CD8-positive, alpha-beta memory T cell (primary cell): ENCODE measurements at places on chromosomes 12 and 14. TPM values are rescaled to one million over a fixed set of nuclear protein-coding genes. Genes with fewer than 3 reads are reported as not detected.

- H3K27ac ChIP-seq, result no peak overlapping the region
- H3K27me3 ChIP-seq, result no peaks in the 10 kb centered on the region
- no peak overlapping the region for H3K4me3 ChIP-seq
- no peak for DNase-seq
These were observed 23.3 kb downstream of the CHGA start for GRCh38 chr14:92945959-92946846.

GRCh38 chr12:29582146-29582545 is 84.7 kb upstream of the OVCH1 start:
- DNase-seq, result no peak
- H3K27me3 ChIP-seq, result no peaks in the 10 kb centered on the region
- no peaks in the 10 kb centered on the region for H3K36me3 ChIP-seq
- no peaks in the 10 kb centered on the region for H3K4me1 ChIP-seq
- no peak overlapping the region for H3K27ac ChIP-seq

PLEKHG7 gene
- not detected for polyA plus RNA-seq

- peaks cover 87% of the 10 kb centered on the region for H3K4me1 ChIP-seq
- DNase-seq, result no peak
- no peak overlapping the region for H3K4me3 ChIP-seq
- peaks cover 17% of the 10 kb centered on the region for H3K36me3 ChIP-seq
These were observed 23.6 kb downstream of the RASSF3 start for GRCh38 chr12:64633940-64634337.

- no peaks in the 10 kb centered on the region for H3K36me3 ChIP-seq
- no peak for DNase-seq
- no peak overlapping the region for H3K27ac ChIP-seq
- no peaks in the 10 kb centered on the region for H3K4me1 ChIP-seq
- no peak overlapping the region for H3K4me3 ChIP-seq
- no peaks in the 10 kb centered on the region for H3K27me3 ChIP-seq
These were observed 22.6 kb upstream of the DUSP16 start for GRCh38 chr12:12585115-12585863.

- peak overlapping the region; percentile 69 for H3K27ac ChIP-seq
- H3K27me3 ChIP-seq, result no peaks in the 10 kb centered on the region
- H3K36me3 ChIP-seq, result no peaks in the 10 kb centered on the region
- peak; percentile 51 for DNase-seq
- peaks cover 78% of the 10 kb centered on the region for H3K4me1 ChIP-seq
These were observed 4.2 kb downstream of the PPTC7 start for GRCh38 chr12:110578694-110579534.

DNA sequence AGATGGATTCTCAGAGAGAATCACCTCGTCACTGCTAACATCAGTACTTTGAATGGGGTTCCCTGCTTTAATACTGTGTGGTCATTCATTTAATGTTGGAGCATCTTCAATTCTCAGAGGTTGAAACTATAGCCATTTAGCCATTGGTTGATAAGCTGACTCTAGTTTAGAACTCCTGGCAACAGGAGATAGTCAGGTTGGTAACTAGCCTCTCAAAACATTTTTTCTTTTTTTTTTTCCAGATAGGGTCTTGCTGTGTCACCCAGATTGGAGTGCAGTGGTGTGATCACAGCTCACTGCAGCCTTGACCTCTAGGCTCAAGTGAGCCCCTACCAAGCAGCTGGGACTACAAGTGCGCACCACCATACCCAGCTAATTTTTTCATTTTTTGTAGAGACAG is 3.5 kb upstream of the NCKAP5L start:
- no peak overlapping the region for H3K4me3 ChIP-seq
- H3K27ac ChIP-seq, result no peak overlapping the region
- DNase-seq, result no peak
- peaks cover 16% of the 10 kb centered on the region for H3K4me1 ChIP-seq
- H3K27me3 ChIP-seq, result no peaks in the 10 kb centered on the region

DNA sequence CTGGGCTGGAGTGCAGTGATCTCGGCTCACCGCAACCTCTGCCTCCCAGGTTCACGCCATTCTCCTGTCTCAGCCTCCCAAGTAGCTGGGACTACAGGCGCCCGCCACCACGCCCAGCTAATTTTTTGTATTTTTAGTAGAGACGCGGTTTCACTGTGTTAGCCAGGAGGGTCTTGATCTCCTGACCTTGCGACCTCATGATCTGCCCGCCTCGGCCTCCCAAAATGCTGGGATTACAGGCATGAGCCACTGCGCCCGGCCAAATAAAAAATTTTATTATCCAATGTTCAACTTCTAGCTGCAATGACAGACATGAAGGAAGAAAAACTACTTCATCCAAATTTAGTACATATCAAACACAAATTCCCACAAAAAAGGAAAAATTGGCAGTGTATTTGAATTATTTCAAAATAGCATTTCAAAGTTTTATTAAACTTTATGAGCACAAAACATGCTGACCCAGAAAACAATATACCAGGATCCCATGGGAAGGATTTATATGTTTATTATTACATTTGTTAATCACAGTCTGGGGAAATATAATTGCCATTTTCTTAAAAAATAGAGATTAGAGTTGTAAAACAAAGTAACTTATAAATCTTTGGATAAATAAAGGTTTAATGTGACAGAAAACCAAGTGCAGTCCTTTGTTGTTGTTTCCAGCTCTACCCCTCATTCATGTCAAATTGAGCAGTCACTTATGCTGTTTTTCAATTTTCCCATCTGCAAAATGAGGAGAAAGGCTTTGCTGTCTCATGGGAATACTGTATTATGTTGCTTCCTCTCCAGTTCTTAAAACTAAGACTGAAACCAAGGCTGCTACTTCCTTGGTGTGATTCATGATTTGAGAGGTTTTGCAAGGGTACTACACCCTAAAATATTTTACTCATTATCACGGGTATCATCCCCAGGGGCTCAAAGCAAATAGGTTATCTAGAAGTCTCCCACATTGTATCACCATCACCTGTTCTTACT is 155.2 kb upstream of the AVPR1A start:
- no peak overlapping the region for H3K27ac ChIP-seq
- H3K36me3 ChIP-seq, result no peaks in the 10 kb centered on the region

- no peak overlapping the region for H3K27ac ChIP-seq
- no peak overlapping the region for H3K4me3 ChIP-seq
- no peaks in the 10 kb centered on the region for H3K4me1 ChIP-seq
- DNase-seq, result no peak
- no peaks in the 10 kb centered on the region for H3K27me3 ChIP-seq
These were observed 158.7 kb upstream of the LRIG3 start for GRCh38 chr12:59079002-59079401.

SLC5A8 gene
- polyA plus RNA-seq, result not detected

- DNase-seq, result no peak
- H3K27me3 ChIP-seq, result no peaks in the 10 kb centered on the region
- no peaks in the 10 kb centered on the region for H3K4me1 ChIP-seq
- H3K27ac ChIP-seq, result no peak overlapping the region
- no peak overlapping the region for H3K4me3 ChIP-seq
These were observed 256.2 kb downstream of the DAD1 start for GRCh38 chr14:22332686-22333421.
